ENCODE measurements at places on chromosomes 12 and 14.
A peak's percentile ranks its signal among the peaks of the same experiment; 100 is the strongest.

DNA sequence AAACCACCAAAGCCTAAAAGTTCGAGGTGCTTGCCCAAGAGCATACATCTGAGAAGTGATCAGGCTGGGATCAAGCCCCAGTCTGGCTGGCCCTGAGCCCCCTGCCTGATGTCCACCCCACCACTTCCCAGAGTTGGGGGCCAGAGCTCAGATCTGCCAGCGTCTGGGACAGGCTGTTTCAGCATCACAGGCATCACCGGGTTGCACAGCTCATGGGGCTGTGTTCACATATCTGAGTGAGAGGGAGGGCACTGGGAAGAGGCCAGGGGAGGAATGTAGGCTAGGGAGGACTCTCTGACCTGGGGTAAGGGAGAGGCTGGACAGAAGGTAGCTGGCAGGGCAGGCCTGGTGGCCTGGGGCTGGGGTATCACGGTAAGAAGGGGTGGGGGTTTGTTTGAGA is 6.0 kb downstream of the TGM1 start:
- no peak for DNase-seq

- no peak for DNase-seq
Measured at GRCh38 chr14:104202259-104203070, 64.1 kb downstream of the KIF26A start.

- no peak for DNase-seq
Measured at GRCh38 chr12:109863847-109864712, 16.3 kb downstream of the GLTP start.

- DNase-seq = no peak
Measured at GRCh38 chr14:73861073-73861472, 9.4 kb downstream of the PTGR2 start.

DNA sequence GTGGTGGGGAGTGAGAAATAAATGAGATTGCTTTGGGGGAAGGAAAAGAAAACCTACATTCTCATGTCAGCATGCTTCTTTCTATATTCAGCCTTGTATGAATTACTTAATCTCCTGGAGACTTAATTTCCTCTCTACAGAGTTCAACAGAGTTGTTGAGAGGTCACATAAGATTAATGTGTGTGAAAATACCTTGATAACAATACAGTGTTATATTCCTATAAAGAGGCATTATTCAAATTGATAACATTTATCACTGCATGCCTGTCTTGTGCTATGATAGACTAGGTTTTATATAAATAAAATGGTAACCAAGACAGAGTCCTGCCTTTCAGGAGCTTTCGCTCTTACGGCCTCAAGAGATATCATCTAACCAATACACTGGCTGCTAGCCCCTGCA is 9.6 kb downstream of the FLRT2 start:
- DNase-seq = peak; percentile 34

DNA sequence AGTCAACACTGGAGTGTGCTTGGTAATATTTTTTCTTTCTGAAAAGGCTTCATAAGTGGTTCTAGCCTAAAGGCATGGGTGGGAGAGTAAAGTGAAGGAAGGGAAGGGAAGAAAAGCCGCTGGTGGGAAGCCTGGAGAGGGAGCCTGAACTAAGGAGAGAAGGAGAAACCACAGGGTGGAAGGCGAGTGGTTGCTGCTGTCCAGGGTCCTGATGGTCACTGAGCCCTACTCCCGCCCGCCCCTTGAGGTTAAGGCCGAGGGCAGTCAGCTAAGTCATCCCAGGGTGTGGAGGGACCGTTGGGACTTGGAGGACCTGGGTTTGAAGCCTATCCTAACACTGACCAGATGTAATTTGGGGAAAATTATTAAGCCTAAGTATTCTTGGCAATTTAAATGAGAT is 189.1 kb downstream of the PIWIL1 start:
- DNase-seq = no peak
